Stimulated activated effector memory CD8-positive, alpha-beta T cell treated with anti-CD3 and anti-CD28 coated beads, Interleukin-12 subunit alpha, Interleukin-12 subunit beta, amount 100 ng/mL, for 72 hours (primary cell): ENCODE measurements at places on chromosomes 13 and 19.

GRCh38 chr13:75296641-75297040 lies 185.3 kb downstream of the TBC1D4 start:
- no peak for DNase-seq

- DNase-seq, result no peak
Measured at GRCh38 chr19:46386996-46387712, 26.2 kb downstream of the CCDC8 start.

- DNase-seq, result no peak
Measured at GRCh38 chr19:51710163-51710562, 13.6 kb downstream of the HAS1 start.

- DNase-seq, result no peak
Measured at GRCh38 chr19:54191811-54192453, 824 bp downstream of the TSEN34 start.

GRCh38 chr19:493391-494170 lies 2.7 kb upstream of the MADCAM1 start:
- DNase-seq, result no peak

- no peak for DNase-seq
Measured at GRCh38 chr13:66477816-66478215, 752.3 kb downstream of the PCDH9 start.

GRCh38 chr19:45444318-45445041 lies 20.8 kb upstream of the ERCC1 start:
- DNase-seq, result peak; percentile 92

DNA sequence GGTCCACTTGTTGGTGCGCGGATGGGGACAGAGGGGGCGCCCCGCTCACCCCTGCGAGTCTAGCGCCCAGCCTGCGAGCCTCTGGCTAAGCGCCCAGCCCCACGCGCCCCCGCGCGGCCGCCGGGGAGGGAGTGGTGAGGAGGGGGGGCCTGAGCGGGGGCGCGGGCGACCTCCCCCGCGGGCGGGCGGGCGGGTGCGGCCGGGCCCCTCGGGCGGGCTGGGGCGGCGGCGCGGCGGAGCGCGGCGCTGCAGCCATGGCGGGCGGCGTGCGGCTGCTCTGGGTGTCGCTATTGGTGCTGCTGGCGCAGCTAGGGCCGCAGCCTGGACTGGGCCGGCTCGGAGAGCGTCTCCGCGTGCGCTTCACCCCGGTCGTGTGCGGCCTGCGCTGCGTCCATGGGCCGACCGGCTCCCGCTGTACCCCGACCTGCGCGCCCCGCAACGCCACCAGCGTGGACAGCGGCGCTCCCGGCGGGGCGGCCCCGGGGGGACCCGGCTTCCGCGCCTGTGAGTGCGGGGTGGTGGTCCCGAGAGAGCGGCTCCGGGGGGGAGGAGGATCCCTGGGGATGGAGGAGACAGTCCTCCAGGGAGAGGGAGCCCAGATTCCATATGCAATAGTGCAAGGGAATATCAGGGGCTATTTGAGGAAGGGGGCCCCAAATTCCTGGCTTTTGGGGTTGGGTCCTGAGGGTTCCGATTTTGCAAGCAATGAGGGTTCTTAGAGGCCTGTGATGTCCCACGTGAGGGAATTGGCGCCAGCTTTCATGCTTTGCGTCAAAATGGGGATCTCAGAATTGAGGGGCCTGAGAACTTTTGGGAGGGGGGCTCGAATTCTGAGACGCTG lies at the start of gene LTBP4:
Gene LTBP4 (plus strand): TSS at position 236 of the 841 bp plus-strand sequence. CDS start 19 bp downstream, at position 255.
- DNase-seq, result no peak

GRCh38 chr19:46142294-46142693 lies 5.7 kb upstream of the IGFL2 start:
- no peak for DNase-seq

DNA sequence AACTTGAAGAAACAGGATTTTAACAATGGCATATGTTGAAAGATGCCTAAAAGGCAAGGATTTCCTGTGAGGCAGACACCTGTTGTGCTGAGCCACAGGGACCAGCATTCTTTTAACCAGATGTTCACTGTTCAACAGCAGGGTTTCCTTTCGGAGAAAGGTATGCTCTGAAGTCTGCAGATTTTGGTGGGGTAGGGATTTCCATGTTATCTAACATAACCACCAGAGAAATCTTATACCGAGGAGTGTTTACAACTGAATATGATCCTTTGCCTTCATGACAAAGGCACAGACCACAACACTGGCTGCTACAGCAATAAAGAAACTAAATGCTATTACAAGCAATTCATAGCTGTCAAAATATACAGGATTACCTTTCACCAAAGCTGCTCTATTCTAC lies 48.1 kb downstream of the MPHOSPH8 start:
- no peak for DNase-seq

GRCh38 chr19:49017041-49017665 lies at the start of gene LHB:
TSS of gene LHB (minus strand) at chr19:49017091. CDS start at chr19:49017081, 10 bp downstream.
- DNase-seq, result no peak

DNA sequence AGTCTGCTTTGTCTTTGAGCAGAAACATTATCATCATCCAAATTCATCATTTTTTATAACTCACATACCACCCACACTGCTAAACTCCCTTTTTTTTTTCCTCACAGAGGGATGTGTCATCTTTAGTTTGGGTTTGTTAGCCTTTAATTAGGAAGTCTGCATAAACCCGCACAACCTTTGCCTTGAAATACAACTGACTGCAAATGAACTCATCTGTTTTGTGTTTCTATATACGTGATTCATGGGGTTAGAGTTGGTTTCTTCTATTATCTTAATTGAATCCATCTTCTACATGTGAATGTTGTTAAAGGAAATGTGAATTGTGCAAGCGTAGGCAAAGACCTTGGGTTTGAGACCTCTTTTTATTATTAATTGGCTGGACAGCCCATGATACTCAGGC lies 102.7 kb downstream of the SLAIN1 start:
- no peak for DNase-seq

DNA sequence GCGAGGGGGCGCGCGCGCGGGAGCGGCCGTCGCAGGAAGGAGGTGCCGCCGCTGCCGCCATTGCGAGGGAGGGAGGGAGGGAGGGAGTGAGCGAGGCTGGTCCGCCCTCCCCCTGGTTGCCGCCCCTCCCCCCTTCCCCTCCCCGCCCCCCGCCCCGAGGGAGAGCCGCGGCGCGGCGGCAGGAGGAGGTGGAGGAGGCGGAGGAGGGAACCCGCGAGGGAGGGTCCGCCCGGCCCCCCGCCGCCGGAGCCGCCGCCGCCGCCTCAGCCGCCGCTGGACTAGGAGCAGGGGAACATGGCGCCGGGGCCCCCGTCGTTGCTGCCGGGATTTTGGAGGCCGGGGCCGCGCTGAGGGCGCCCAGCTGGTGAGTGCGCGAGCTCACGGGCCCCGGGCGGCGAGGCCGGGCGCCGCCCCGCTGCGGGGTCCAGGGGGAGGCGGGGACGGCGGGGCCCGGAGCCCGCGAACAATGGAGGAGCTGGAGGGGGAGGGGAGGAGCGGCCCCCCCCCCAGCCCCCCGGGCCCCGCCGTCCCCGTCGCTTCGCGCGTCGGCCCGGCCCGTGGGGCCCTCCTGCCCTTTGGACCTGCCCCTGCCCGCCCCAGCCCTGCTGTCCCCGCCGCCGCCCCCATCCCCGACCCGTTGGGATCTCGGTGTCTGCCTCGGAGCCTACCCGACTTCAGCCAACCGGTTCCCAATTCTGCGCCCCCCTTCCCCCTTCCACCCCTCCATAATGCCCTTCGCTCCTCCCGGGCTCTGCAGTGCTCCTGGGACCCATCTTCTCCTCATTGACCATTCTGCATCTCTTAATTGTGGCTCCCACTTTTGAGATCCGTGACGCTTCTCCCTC lies at the start of gene ARHGAP35:
Gene ARHGAP35 (plus strand): TSS at position 152 of the 845 bp plus-strand sequence. CDS start 57,679 bp downstream, outside the sequence.
- DNase-seq, result peak; percentile 78

DNA sequence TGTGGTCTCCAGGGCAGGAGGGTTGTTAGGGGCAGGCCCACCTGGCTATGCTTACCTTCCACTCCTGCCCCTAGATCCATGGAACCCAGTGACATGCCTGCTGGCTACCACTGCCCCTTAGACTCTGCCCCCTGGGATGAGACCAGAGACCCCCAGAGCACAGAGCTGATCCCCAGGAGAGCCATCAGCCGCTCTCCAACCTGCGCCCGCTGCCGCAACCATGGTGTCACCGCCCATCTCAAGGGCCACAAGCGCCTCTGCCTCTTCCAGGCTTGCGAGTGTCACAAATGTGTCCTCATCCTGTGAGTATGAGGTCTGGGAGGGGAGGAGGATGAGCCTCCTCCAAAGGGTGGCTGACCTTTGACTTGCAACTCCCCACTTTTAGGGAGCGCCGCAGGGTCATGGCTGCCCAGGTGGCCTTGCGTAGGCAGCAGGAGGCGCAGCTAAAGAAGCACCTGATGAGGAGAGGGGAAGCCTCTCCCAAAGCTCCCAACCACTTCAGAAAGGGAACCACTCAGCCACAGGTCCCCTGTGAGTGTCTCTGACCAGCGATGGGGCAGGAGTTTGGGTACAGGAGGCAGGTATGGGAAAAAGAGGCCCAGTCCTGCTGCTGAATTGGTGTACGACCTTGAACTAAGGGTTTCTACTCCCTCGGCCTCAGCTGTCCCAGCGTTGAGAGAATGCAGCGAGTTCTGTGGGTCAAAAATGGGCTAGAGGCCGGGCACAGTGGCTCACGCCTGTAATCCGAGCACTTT lies 2.7 kb downstream of the DMRTC2 start:
- DNase-seq, result no peak

- no peak for DNase-seq
Measured at GRCh38 chr19:19752760-19753403, 20.0 kb upstream of the ZNF14 start.

DNA sequence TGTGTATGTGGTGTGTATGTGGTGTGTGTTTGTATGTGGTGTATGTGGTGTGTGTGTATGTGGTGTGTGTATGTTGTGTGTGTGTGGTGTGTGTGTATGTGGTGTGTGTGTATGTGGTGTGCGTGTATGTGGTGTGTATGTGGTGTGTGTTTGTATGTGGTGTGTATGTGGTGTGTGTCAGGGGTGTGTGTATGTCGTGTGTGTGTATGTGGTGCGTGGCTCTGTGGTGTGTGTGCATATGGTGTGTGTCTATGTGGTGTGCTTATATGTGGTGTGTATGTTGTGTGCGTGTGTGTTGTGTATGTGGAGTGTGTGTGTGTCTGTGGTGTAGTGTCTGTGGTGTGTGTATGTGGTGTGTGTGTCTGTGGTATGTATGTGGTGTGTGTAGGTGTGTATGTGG lies 62.5 kb upstream of the MEDAG start:
- DNase-seq, result no peak

DNA sequence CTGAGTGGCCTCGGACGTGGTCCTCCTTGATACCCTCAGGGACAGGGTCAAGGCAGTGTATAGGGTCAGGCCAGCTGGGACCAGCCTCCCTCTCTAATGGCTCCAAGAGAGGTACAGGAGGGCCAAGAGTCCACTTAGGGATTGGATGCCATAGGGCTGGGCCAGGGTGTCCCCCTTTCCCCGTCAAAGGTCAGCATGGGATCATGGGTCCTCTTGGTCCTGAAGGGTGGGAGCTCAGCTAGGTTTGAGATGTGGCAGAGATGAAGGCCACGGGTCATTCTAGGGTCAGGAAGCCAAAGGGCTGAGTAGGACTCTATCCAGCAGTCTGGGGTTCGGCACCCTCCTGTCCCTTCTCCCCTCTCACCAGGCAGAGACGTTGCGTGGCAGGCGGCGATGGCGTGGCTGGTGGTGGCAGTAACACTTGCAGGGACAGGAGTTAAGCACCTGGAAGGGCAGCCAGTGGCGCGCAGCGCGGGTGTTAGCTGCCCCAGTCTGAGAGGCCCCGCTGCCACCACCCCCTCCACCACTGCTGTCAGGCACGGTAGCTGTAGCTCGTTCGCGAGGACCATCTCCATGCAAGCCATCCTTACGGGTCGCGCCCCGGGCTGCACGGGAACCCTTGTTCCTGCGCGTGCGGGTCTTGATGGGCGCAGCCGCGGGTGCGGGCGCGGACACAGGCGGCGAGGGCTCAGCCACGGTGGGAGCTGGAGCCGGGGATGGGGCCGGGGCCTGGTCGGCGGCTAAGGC lies 2.6 kb downstream of the GGN start:
- no peak for DNase-seq

GRCh38 chr13:26508885-26509284 lies 48.6 kb upstream of the WASF3 start:
- DNase-seq, result no peak

GRCh38 chr13:42283574-42283973 lies 11.6 kb downstream of the AKAP11 start:
- no peak for DNase-seq

DNA sequence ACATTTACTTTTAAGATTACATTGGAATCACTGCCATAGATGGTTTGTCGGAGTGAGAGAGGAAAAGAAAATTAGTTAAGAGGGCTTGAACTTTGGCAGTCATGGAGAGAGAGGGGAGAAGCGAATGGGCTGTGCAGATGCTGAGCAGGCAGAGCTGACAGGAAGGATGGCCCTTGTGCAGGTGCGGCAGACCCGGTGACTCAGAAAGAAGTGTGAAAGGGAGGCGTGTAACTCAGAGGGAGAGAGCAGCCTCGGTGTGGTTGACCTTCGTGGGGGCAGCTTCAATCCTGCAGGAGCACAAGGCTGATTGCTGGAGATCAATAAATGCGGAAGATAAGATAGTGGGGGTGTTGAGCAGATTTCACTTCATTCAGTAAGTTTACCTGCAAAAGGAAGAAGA lies 76.9 kb downstream of the TNFSF13B start:
- DNase-seq, result no peak

- no peak for DNase-seq
Measured at GRCh38 chr19:2550431-2551171, 74.7 kb downstream of the GADD45B start.

DNA sequence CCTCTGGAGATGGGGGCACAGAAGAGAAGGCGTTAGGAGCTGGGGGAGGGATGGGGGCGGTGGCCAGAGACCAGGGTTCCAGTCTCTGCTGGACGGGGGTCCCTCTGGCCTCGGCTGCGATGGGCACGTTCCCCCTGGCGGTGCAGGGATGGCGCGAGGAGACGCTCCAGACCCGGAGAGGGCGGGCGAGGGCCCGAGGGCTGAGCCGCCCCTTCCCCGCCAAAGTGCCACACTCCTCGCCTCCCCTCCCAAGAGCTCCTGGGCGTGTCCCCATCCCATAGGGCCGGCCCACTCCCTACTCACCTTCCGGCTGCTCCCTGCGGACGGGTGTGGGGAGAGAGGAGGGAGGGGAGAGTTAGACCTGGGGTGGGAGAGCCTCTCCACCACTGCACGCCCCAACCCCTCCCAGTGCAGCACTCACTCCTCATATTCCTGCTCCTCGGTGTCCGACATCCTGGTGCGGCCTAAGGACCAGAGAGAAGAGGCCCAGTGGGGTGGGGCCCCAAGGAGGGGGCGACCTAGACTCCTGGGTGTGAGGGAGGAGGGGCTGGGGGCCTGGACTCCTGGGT lies 2.2 kb downstream of the TNNT1 start:
- DNase-seq, result no peak

DNA sequence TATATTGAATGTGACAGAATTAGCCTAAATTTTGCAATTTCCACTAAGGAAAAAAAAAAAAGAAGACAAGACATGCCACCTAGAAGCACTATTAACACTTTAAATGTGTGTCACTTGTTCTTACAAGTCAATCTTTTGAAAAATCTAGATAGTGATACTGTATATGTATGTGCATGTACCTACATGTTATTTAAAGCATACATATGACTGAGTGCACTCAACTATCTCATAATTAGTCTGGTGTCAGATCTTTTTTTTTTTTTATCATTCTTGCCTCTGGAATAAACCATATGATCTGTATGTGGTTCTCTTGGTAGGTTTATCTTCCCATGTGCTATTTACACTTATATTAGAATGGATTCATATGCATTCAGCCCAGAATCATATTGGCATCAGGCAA lies 62.3 kb downstream of the FOXO1 start:
- DNase-seq, result no peak

- DNase-seq, result peak; percentile 82
Measured at GRCh38 chr19:53553865-53554791, 16.2 kb downstream of the ZNF331 start.
